Effector memory CD8-positive, alpha-beta T cell (primary cell): ENCODE measurements at places on chromosomes 11 and 22.

- DNase-seq: peak; percentile 67
Measured at GRCh38 chr11:117426297-117426685, 98.6 kb downstream of the CEP164 start.

DNA sequence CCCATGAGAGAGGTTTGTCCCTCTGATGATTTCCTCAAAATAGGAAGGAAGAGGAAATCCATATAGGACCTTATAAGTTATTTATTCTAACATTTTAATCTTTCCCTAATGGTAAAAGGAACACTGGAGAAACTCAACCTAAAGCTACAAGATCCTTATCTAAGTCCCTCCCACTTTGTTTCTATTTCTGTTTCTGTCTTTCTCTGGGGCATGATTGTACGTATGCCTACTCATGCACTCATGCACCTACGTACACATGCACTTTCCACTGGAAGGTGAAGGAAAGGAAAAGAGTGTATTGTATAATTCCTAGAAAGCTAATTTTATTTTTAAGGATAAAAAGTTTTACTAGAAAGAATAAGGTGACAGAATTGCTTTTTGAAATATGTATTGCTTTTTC, 125.0 kb downstream of the RAB38 start:
- no peak for DNase-seq

DNA sequence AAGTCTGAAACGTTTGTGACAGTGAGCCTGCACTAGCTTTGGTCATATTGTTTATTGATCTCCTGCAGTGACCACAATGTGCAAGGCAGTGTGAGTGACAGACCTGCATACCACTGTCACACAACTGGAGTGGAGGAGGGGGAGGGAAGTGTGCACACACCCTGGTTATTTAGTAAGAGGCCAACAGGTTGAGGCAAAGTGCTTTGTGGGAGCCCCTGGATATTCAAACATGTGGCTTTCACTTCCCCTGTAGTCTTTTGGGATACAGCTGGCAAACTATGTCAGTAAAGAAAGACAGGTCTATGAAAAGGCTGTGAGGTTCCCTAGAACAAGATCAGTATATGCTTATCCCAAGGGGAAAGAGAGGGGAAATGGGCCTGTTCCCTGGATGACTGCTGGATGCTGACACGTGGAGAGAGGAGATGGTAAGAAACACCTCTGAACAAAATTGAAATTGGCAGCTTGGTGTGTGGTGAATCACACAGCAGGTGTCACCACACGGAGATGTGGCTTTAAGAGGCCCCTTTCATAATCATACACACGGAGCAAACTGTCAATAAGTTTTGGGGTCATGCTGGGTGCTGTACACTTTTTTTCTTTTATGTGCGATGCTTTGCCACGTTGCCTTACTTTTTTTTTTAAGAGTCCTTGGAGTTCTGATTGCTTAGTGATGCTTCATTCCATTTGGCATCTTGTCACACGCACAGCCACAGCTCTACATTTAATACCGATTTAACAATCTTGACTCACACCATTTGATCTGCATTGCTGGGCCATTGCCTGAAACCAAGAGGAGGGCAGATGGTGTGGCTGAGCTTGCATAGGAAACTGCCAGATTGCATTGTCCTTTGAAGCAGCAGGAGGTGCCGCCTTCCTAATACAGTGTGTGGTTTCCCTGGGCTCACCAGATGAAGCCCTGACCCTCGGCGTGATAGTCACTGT, 11.3 kb downstream of the OSBP2 start:
- DNase-seq: no peak

- no peak for DNase-seq
Measured at GRCh38 chr11:125451400-125452124, 44.5 kb downstream of the FEZ1 start.

GRCh38 chr11:74492084-74492483, 1.4 kb downstream of the LIPT2 start:
- DNase-seq: no peak

- peak; percentile 26 for DNase-seq
Measured at GRCh38 chr11:68038718-68039525, at the start of gene TCIRG1. Gene TCIRG1 (plus strand): TSS chr11:68039025. CDS start chr11:68041272, 2,247 bp downstream.

DNA sequence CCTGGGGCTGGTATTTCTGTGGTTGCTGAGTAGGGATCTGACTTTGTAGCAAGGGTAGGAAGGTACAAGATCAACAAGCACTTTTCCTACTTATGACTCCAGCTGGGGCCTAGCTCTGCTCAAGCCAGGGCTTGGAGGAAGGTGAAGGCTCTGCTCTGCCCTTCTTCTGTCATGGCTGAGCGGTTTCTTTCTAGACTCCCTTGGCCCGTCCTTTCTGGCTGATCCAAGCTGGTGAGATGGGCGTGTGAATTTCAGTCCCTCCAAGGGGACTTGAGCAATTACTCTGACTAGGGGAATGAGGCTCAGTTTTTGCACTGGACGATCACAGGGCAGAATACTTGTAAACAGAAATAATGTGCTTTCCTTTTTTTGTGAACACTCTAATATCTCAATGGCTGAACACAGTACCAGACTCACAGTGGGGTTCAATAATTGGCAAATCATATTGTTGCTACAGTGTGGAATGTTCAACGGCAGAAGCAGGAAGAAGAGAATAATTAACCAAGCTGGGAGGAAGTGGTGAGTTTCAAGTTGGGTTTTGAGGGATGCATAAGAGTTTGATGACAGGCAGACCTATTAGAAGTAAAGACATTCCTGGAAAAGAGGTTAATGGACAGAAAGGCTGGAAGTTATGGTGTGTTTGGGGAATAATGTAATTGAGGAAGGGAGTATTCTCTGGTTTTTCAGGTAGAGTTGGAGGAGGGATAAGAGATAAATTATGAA, 507.6 kb downstream of the MIAT start:
- no peak for DNase-seq

DNA sequence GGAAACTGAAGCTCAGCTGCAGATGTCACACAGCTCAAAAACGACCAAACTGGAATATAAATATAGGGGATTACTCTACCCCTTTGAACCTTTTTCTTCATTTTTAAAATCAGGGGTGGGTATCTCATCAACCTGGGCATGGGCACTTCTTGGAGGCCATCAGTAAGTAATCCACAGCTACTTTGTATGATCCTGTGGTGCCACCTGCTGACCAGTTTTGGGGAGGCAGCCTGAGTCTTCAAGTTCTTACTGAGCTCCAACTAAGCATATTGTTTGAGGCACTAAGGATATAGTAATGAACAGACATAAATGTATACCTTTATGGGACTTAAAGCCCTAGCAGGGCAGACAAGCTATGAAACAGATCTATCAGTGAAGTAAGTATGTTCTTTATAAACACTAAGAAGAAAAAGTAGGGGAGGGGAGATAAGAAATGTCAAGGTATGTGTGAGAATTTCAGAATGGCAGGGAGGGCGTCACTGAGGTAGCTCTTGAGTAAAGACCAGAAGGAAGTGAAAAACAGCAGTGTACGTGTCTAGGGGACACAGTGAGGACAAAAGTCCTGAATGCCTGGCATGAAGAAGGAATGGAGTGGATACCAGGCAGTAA, 18.4 kb downstream of the TUB start:
- peak; percentile 69 for DNase-seq

- no peak for DNase-seq
Measured at GRCh38 chr11:59243633-59244032, 30.9 kb upstream of the MPEG1 start.

- no peak for DNase-seq
Measured at GRCh38 chr22:25540908-25541660, 23.4 kb upstream of the GRK3 start.

GRCh38 chr11:45026835-45027234, 76.2 kb upstream of the TP53I11 start:
- DNase-seq: no peak

- peak; percentile 59 for DNase-seq
Measured at GRCh38 chr22:19941365-19942082, at the start of the genes COMT and TXNRD2. Gene COMT (plus strand): TSS chr22:19941772. CDS start chr22:19962527, 20,755 bp downstream. Gene TXNRD2 (minus strand): TSS chr22:19941818. CDS start chr22:19941803, 15 bp downstream.

GRCh38 chr11:9176550-9176949, 85.2 kb upstream of the SCUBE2 start:
- DNase-seq: no peak

- DNase-seq: no peak
Measured at GRCh38 chr11:35288817-35289541, 130.4 kb downstream of the SLC1A2 start.

- DNase-seq: peak; percentile 3
Measured at GRCh38 chr11:77821349-77821851, 456 bp downstream of the AAMDC start.

DNA sequence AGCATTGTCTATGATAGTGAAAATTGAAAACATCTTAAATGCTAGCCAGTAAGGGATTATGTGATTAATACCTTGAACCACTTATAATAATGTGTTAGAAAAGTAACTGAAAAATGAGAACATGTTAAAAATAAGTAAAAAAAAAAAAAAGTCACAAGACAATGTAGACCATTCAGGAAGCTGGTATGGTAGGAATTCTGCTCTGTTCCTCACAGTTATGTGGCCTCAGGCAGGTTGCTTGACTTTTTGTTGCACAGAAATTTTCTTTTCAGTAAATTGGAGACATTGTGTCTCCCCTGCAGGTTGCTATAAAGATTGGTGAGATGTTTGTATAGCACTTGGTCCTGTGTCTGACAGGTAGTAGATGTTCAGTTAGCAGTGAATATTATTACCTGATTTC, 17.3 kb upstream of the PLET1 start:
- DNase-seq: no peak

DNA sequence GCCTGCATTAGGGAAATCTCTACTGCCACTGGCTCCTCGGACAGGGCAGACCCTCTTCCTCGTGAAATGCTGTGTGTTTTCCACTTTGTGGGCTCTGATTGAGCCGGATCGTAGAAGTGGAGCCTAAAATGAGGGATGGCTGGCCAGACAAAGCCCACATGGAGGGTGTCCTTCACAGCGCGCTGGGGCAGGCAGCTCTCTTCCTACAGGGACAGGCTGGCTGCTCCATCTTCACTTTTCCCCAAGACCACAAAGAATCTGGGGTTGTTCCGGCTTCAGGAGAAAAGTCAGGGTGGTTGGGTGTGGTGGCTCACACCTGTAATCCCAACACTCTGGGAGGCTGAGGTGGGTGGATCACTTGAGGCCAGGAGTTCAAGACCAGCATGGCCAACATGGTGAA, 94.9 kb downstream of the MORC2 start:
- no peak for DNase-seq

GRCh38 chr11:132251061-132251460, 880.6 kb downstream of the NTM start:
- no peak for DNase-seq

- no peak for DNase-seq
Measured at GRCh38 chr11:126145954-126146353, 65.5 kb downstream of the RPUSD4 start.

DNA sequence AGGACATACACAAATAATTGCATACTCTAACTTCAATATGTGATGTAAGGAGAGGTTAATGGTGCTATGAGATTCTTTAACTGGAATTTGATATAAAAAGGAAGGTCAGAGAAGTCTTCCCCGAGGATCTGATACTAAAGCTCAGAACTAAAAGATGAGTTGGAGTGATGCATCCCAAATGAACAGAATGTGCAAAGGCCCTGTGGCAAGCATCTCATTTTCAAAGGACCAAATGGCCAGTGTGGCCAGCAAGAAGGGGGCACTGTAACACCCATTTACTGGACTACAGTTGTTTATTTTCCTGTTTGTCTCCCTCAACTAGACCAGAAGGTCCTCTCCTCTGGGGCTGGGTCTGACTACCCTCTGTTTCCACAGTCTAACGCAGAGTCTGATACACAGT, 114.9 kb upstream of the ASPHD2 start:
- DNase-seq: no peak

- no peak for DNase-seq
Measured at GRCh38 chr11:25483915-25484635, 847.9 kb upstream of the ANO3 start.

GRCh38 chr11:68518191-68518590, 57.6 kb downstream of the PPP6R3 start:
- no peak for DNase-seq

DNA sequence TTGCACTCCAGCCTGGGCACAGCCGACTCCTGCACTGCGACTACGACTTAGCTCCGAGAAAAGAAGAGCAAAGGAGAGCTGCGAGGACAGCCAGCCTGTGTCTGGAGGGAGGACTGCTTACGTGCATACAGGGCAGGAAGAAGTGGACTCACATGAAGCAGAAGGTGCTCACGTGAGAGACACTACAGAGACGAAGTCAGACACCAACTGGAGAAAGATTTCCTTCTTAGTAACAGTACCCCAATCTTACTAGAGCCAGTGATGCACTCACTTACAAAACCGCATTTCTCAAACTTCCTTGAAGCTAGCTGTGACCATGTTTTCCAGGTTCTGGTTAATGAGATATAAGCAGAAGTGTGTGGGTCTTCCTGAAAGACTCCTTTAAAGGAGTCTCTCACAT, 67.7 kb downstream of the MICAL3 start:
- DNase-seq: no peak

DNA sequence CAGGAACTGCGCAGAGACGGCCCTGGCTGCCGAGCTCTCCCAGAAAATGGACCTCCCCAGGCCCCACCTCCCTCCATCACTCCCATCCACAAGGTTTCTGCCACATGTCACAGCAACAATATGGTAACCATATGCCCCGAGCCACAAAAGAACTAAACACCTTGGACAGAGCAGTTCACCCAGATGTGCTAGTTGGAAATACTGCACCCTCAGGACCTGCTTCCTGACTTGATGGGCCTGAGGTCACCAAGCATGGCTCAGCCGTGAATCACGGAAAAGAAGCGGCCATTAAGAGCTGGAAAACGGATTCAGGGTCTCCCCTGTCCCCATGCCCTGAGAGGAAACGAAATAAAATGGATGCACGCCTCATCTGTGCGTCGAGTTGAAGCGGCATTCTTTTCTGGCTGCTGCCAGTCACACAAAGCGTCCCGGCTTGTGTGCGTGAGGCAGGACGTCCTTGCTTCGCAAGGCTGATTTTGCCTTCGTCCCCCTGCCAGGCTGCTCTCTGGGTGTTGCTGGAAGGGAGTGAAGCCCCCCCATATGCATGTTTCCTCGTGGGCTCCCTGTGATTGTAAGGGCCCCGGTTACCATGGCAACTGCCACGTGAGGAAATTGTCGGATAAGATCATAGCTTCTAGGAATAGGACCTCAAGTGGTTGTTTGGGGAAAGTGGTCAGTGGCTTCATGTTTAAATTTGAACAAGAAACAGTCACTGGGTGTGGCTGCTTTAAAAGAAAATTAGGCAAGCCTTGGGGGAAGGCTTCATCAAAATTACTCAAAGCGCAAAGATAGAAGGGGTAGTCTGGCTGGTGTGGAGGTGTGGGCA, 51.7 kb downstream of the FLI1 start:
- no peak for DNase-seq

- DNase-seq: no peak
Measured at GRCh38 chr11:34640050-34640923, 19.4 kb downstream of the EHF start.

GRCh38 chr11:110447897-110448745, 18.4 kb downstream of the FDX1 start:
- no peak for DNase-seq

- DNase-seq: no peak
Measured at GRCh38 chr22:43171019-43171491, 15.9 kb downstream of the TTLL12 start.
